ENCODE measurements at places on chromosomes 7 and 10.

GRCh38 chr10:36157486-36157885 is 515.4 kb upstream of the FZD8 start:
- no peak for DNase-seq

DNA sequence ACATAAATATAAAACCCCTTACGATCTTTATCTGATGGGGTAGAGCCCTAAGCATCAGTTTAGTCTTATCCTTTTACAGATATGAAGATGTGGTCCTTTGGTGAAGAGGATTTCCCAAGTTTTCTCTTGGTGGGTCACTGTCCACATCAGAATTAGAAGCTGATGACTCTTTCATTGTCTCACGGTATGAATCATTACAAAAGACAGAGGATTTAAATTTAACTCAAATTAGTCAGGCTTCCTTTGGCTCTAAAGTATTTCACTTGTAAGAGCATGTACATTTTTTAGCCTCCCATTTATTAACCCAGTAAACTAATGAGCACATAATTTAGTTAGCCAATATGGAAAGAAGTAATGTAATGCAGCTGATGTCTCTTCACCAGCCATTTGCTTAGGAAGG is 49.9 kb upstream of the TMEM26 start:
- no peak for DNase-seq

GRCh38 chr10:122990278-122990677 is 10.1 kb downstream of the PSTK start:
- no peak for DNase-seq

- no peak for DNase-seq
Observed at GRCh38 chr10:95694665-95695064, 938 bp upstream of the TCTN3 start.

GRCh38 chr10:35463105-35463867 is 127.0 kb downstream of the CCNY start:
- no peak for DNase-seq

- DNase-seq = no peak
Observed at GRCh38 chr7:139940866-139941265, 111.8 kb downstream of the TBXAS1 start.

DNA sequence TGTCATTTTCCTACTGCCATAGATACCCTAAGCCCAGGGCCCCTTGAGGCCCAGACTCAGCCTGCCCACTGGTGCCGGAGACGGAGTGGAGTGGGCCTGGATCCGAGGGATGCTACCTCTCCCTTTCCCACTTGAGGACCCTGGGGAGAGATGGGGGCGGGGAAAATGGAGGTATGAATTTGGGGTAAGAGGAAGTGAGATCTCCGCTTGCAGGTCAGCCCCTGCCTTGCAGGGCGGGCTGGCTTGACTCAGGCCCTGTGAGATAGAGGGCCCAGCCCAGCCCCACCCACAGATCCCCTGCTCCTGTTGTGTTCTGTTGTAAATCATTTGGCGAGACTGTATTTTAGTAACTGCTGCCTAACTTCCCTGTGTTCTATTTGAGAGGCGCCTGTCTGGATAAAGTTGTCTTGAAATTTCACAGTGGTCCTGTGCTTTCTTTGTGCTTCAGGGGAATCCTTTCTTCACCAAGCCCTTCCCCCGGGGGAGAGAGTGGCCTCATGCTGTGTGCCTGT is 13.2 kb downstream of the YKT6 start:
- no peak for DNase-seq

DNA sequence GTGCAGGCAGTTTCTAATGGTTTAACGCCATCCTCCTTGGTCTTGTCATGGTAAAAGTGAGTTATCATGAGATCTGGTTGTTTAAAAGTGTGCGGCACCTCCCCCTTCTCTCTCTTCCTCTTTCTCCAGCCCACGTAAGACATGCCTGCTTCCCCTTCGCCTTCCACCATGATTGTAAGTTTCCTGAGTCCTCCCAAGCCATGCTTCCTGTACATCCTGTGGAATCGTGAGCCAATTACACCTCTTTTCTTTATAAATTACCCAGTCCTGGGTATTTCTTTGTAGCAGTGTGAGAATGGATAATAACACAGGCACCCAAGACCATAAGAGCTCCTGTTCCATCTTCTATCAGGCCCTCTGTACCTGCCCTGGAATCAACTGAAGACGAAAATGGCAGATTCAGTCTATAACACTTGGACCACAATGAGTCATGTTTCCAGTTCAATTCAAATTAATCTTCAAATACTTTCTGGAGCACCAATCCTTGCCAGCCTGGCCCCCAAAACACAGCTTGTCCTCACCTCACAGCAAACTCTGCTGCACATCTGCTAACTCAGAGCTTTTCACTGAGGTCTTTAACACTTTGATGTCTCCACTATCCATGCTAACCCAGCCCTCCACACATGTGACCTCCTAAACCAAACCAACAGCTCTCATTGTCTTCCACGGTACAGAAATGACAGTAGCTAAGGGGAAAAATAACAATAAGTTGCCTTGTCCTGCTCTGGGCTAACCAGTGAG is 73.2 kb downstream of the SFMBT2 start:
- DNase-seq = no peak

All from stimulated activated CD8-positive, alpha-beta memory T cell treated with anti-CD3 and anti-CD28 coated beads, Interleukin-12 subunit alpha, Interleukin-12 subunit beta, amount 100 ng/mL, for 1 hour (primary cell).